ENCODE measurements at places on chromosomes 7 and 10. TPM values are rescaled to one million over a fixed set of nuclear protein-coding genes. Genes with fewer than 3 reads are reported as not detected.

DNA sequence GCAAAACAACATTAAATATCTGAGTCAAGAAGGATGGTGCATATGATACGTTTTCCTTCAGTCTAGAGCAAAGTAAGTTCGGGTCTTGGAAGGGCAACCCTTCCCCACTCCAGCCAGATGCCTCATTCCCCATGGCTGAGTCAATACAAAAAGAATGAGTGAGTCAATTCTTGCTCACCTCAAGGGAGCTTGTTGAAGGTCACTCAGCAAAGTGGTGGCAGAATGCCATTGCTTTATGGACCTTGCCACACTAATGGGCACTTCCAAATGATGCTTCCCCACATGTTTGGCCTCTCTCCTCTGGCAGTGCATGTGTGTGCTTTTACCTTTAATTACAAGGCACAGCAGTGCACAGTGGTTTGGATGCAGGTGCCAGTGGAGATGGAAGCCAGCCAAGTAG, 296.5 kb downstream of the SORCS3 start:
- no peak overlapping the region for H3K27ac ChIP-seq
- peaks cover 23% of the 10 kb centered on the region for H3K4me1 ChIP-seq
- H3K4me3 ChIP-seq, result 0 out of 2 replicates have a peak overlapping the region, but pooled peaks have one; percentile 11
- no peaks in the 10 kb centered on the region for H3K27me3 ChIP-seq
- peak; percentile 93 for DNase-seq
- no peaks in the 10 kb centered on the region for H3K36me3 ChIP-seq

- H3K36me3 ChIP-seq, result no peaks in the 10 kb centered on the region
- DNase-seq, result no peak
Measured at GRCh38 chr10:100909501-100910263, 3.1 kb upstream of the SLF2 start.

DNA sequence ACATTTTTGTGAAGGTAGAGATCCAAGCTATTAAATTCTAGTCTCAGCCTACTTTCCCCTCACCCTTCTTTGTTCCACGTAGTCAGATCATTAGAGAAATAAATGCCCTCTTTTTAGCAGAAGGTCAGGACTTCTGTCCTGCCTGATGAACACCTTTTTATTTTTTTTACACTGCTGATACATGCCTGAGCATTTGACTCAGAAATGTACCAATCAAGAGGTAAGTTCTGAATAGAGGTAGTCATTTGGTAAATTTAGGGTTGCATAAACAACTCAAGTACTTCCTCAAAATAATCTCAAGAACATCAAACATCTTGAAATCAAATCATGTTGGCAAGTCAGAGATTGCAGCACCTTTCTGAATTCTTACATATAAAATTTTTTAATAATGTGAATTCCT, 133.7 kb downstream of the MYO3A start:
- H3K36me3 ChIP-seq, result no peaks in the 10 kb centered on the region
- no peak overlapping the region for H3K27ac ChIP-seq
- peaks cover 12% of the 10 kb centered on the region for H3K27me3 ChIP-seq
- H3K4me3 ChIP-seq, result no peak overlapping the region
- no peak for DNase-seq

DNA sequence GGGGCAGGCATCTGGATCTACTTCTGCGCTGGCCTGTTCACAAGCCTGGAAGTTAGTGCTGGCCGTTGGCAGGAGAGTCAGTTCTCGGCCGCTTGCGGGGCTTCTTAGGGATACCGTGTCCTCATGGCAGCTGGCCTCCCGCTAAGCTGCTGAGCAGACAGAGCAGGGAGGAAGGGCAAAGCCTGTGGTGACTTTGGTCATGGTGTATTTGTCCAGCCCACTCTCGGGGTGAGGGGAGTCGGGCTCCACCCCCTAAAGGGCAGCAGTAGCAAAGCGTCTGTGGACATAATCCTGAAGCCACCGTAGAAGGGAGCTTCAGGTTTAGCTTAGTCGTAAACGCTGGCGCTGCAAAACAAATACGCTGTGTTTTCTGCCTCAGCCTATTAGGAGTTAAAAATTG, 12.2 kb downstream of the UBE3C start:
- no peak overlapping the region for H3K27ac ChIP-seq
- no peaks in the 10 kb centered on the region for H3K4me1 ChIP-seq
- no peak overlapping the region for H3K4me3 ChIP-seq

- H3K27me3 ChIP-seq, result no peaks in the 10 kb centered on the region
- DNase-seq, result no peak
Measured at GRCh38 chr10:22505911-22506685, 160.8 kb downstream of the SPAG6 start.

GRCh38 chr10:118926441-118926840, 103.1 kb upstream of the NANOS1 start:
- no peaks in the 10 kb centered on the region for H3K36me3 ChIP-seq
- no peak for DNase-seq
- no peak overlapping the region for H3K4me3 ChIP-seq
- H3K27me3 ChIP-seq, result no peaks in the 10 kb centered on the region

DNA sequence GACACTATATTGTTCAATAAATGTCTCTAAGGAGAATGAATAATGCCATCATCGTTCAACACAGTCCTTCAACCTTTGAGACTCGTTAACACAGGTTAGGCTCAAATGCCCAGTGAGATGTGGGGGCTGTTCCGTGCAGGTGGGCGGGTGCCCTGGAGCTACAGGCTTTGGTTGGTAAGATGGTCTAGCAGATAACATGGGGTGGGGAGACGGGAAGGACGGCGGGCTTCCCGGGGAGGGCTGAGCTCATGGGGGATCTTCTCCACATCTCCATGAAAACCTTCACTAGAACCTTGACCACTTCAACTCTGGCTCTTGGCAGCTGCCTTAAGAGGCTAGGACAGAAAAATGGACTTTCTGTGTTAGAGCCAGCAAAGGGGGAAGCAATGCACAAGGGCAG, 134.1 kb upstream of the TCERG1L start:
- no peak overlapping the region for H3K4me3 ChIP-seq
- H3K36me3 ChIP-seq, result no peaks in the 10 kb centered on the region
- DNase-seq, result no peak

DNA sequence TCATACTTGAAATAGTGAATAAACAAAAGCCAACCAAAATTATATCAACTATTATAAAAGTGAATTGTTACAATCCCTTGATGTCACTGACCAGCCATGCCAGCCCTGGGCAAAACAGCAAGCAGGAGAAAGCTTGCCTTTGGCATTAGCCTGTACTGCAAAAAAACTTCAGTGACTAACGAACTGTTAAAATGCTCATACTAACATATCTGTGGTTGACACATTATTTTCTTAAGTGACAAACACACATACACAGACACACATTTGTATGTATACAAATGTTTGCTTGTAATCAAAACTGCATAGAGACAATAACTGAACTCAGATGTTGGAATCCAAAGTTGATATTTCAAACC, 29.5 kb downstream of the CHCHD3 start:
- H3K4me3 ChIP-seq, result no peak overlapping the region
- H3K36me3 ChIP-seq, result no peaks in the 10 kb centered on the region
- H3K27ac ChIP-seq, result no peak overlapping the region

GRCh38 chr10:101749047-101750016, 26.6 kb downstream of the FGF8 start:
- H3K27me3 ChIP-seq, result no peaks in the 10 kb centered on the region
- H3K27ac ChIP-seq, result no peak overlapping the region
- no peaks in the 10 kb centered on the region for H3K4me1 ChIP-seq
- H3K36me3 ChIP-seq, result no peaks in the 10 kb centered on the region
- no peak overlapping the region for H3K4me3 ChIP-seq

DNA sequence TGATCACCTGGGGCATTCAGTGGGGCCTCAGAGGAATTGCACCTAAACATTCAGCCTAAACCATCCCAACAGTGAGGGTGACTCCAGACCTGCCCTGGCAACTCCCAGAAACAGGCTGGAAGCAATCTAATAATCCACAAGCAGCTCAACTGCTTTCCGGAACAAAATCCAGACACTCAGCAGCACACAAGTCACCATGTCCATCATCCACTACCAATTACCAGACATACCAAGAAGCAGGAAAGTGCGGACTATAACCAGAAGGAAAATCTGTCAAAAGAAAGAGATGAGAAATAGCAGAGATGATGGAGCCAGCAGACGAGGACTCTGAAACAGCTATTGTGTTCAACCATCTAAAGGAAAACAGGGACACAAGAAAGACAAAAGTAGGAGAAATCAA, 342.6 kb upstream of the ZMIZ1 start:
- no peak overlapping the region for H3K27ac ChIP-seq
- no peaks in the 10 kb centered on the region for H3K36me3 ChIP-seq
- no peak overlapping the region for H3K4me3 ChIP-seq
- H3K27me3 ChIP-seq, result peaks cover 73% of the 10 kb centered on the region

DNA sequence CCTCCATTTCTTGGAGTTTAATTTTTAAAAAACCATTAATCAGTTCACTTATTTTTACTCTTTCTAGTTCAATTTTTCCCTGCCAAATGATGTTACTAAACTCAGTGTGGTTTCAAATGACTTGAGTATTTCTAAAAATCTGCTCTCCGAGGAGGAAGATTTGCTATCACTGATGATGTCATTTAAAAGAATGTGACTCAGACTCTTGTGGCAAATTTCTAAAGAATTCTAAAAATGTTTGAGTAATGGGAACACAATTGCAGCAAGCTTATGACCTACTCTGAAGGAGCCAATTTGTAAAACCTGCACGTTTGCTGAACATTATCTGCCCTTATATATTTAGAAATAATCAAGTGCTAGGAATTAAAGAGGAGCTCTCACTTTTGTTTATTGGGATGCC, 88.6 kb downstream of the SPAG6 start:
- peak; percentile 31 for DNase-seq
- H3K36me3 ChIP-seq, result no peaks in the 10 kb centered on the region
- no peak overlapping the region for H3K27ac ChIP-seq
- no peaks in the 10 kb centered on the region for H3K27me3 ChIP-seq
- H3K4me3 ChIP-seq, result no peak overlapping the region
- peaks cover 46% of the 10 kb centered on the region for H3K4me1 ChIP-seq

The MALRD1 gene
- total RNA-seq, result not detected

GRCh38 chr10:70863470-70864160, 24.8 kb downstream of the PCBD1 start:
- no peak for DNase-seq
- peaks cover 5% of the 10 kb centered on the region for H3K4me1 ChIP-seq
- H3K27ac ChIP-seq, result no peak overlapping the region

The CABCOCO1 gene
- total RNA-seq, result not detected

The STAMBPL1 gene
- 11.0 TPM for total RNA-seq

DNA sequence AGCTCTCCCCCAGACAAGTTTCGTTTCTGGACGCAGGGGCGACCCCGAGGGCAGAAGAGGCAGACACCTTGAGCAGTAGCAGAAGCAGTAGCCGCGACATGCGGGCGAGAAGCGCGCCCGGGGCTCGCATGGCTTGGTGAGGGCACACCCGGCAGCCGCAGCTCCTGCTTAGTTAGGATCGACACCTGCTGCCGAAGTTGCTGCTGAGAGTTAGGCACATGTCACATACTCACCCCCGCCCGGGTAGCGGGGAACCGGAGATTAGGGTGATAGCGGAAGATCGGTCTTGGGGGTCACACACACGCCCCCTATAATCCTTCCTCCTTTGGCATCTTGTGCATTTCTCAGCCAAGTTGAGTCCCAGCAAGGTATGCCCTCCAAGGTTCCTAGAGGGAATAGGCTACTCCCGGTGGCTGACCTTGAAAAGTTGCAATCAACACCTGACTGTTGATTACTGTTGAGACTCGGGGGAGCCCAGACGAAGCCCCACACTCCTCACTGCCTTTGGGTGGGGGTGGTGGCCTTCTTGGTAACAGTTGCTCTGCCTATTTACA, 668 bp downstream of the GPR37 start:
- H3K4me1 ChIP-seq, result peaks cover 4% of the 10 kb centered on the region
- H3K4me3 ChIP-seq, result peak overlapping the region; percentile 64
- H3K36me3 ChIP-seq, result no peaks in the 10 kb centered on the region
- no peaks in the 10 kb centered on the region for H3K27me3 ChIP-seq

The EBF3 gene
- total RNA-seq, result 0.12 TPM

- H3K27me3 ChIP-seq, result no peaks in the 10 kb centered on the region
- H3K36me3 ChIP-seq, result no peaks in the 10 kb centered on the region
- no peak overlapping the region for H3K4me3 ChIP-seq
Measured at GRCh38 chr10:5512331-5512730, 12.4 kb upstream of the CALML3 start.

- no peak overlapping the region for H3K27ac ChIP-seq
- no peaks in the 10 kb centered on the region for H3K27me3 ChIP-seq
- no peaks in the 10 kb centered on the region for H3K4me1 ChIP-seq
- DNase-seq, result no peak
- H3K36me3 ChIP-seq, result no peaks in the 10 kb centered on the region
- H3K4me3 ChIP-seq, result no peak overlapping the region
Measured at GRCh38 chr10:106147021-106147420, 1017.5 kb downstream of the SORCS1 start.

DNA sequence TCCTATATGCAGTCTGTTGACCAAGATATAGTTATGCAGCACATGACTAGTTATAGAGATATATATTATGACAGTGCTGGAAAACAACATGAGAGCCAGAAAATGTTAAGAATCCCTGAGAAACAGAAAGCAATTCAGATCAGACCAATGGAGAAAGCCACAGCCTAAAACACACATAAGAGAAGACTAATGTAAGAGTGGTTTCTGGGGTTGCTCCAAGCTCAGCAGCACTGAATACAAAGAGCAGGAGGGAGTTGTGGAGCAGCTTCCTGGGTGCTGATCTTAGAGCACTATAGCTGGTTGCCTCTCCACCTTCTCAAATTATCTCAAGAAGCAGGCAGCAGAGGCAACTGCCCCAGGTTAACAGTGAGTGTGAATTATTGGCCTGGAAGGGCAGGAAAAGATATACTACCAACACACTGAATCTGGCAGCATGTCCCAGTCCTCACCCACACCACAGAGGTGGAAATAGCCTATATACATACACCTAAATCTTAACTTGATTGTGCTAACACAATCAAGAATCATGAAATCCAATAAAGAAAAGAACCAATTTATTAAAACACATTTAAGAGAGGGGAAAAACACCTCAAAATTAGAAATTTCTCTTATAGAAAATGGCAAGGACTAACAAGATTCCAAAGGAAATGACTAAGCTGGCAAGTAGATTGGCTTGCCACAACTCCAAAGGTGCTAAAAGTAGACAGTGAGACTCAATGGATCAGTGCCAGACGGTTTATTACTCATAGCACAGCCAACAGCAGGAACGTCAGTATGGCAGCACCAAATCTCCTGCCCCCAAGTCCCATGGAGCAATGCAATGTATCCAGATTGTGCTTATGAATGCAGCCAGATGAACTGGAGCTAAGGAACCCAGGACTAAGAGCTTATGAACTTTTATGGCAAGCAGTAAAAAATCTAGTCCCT, 5.1 kb downstream of the PTTG1IP2 start:
- H3K4me3 ChIP-seq, result no peak overlapping the region
- peaks cover 11% of the 10 kb centered on the region for H3K4me1 ChIP-seq
- no peaks in the 10 kb centered on the region for H3K27me3 ChIP-seq
- DNase-seq, result peak; percentile 8
- H3K27ac ChIP-seq, result no peak overlapping the region
- no peaks in the 10 kb centered on the region for H3K36me3 ChIP-seq

DNA sequence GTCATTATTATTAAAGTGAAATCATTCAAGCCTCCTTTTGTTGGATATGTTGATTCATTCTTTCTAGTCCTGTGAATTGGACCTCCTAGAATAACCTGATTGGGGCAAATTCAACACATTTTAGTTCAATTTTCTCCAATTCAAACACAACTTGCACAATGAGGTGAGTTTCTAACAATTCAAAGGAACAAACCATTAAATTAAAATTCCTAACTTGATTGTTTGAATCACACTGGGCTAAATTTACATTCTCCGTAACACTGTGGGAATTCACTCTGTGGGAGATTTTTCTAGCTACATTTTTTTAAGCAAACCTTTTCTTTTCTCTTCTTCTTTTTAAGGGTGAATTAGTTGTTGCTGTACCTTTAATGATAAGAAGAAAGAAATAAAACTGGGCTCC, 68.3 kb upstream of the CABCOCO1 start:
- H3K4me3 ChIP-seq, result no peak overlapping the region
- no peaks in the 10 kb centered on the region for H3K27me3 ChIP-seq
- no peak overlapping the region for H3K27ac ChIP-seq
